ENCODE measurements at places on chromosomes 3 and 15.

- peak; percentile 1 for DNase-seq
Observed at GRCh38 chr15:71114887-71115566, at the start of gene THSD4. Gene THSD4, plus strand, starts transcription at chr15:71115471.

DNA sequence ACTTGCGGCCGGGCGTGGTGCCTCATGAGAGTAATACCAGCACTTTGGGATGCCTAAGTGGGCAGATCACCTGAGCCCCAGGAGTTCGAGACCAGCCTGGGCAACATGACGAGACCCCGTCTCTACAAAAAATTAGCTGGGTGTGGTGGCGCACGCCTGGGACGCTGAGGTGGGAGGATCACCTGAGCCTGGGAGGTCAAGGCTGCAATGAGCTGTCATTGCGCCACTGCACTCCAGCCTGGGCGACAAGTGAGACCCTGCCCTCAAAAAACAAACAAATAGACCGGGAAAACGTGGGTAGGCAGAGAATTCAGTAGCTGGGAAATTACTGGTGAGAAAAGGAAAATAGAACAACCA, 667 bp downstream of the UMPS start:
- no peak for DNase-seq

GRCh38 chr3:7841451-7841850, 660.2 kb upstream of the LMCD1 start:
- DNase-seq: no peak

DNA sequence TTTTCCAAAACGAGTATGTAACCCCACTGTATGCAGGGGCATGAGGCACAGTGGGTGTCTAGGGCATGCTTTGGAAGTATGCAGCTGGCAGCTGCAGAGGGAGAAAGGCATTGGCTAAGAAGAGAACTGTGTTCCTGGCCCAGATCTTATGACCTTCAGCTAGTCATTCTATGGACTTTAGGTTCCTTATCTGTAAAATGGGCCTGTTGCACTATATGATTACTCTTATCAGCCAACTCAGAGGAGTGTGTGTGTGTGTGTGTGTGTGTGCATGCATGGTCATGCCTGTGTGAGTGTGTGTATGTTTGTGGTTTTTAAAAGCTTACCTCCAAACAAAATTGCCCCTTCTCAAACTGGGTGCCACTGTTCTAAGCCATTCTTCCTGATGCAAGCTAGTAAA, 27.4 kb upstream of the CHST2 start:
- DNase-seq: no peak

- no peak for DNase-seq
Observed at GRCh38 chr15:73079565-73079964, 27.3 kb downstream of the NEO1 start.

GRCh38 chr3:173257797-173258196, 116.8 kb upstream of the SPATA16 start:
- no peak for DNase-seq

DNA sequence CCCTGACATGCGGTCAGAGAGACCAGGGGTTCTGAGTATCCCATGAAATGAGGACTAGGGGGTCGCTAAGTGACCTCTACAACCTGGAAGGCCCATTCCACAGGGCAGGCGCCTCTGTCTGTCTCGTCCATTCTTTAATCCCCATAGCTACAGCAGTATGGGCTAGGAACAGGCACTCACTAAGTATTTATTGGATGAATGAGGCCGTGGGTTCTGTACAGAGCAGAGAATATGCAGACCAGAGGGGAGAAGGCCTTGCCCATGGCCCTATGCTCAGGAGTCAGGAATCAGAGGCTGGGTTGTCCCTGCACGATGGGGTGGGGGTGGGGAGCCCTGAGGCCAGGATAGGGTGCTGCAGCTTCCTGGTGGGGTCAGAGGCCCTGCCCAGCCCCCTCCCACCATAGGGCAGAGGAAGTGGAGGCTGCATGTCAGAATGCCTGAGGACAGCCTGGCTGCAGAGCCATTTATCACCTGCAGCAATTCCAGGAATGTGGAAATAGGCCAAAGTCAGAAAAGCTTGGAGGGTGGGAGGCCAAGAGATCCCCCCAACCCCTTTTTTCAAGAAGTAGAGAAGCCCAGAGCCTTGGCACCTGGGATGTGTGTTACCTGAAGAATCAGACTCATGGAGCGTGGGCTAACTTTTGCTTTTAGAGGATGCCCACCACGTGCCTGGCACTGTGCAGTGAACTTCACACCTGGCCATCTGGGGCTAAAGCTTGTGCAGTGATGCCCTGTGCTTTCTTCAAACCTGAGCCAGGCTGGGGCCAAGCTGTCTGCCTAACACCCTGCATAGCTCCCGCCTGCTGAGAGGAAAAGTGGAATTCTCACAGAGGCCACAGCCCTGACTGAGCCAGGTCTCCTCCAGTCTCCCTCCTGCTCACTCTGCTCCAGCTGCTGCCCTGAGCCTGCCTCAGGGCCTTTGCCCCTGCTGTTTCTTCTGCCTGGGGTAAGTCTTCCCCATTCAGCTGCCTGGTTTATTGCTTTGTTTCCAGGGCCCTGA, 109.4 kb downstream of the WNT7A start:
- no peak for DNase-seq

All from stimulated activated CD8-positive, alpha-beta memory T cell treated with anti-CD3 and anti-CD28 coated beads, Interleukin-4, amount 100 ng/mL, for 1 hour (primary cell).